Esophagus muscularis mucosa (tissue), 4 donors: ENCODE measurements at places on chromosomes 2 and 18. TPM values are rescaled to one million over a fixed set of nuclear protein-coding genes. Genes with fewer than 3 reads are reported as not detected.

- DNase-seq: no peak
Observed at GRCh38 chr2:189580241-189580651, 340 bp downstream of the SLC40A1 start.

DNA sequence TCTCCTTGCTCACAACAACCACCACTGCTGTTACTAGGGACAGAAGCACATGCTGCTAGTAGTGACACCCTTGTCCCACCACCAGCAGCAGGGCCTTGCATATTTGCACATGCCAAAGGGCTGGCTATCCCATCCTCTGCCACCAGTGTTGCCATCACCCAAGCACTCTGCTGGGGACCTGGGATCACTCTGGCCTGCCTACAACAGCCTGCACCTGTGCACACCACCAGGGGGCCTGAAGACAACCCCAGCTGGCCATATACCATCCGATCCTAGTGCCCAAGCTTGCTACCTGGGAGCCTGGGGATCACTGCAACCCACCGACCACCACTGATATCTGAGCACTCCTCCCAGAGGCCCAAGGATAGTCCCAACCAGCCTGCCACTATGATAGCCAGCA lies 99.9 kb upstream of the FANCL start:
- DNase-seq: no peak

DNA sequence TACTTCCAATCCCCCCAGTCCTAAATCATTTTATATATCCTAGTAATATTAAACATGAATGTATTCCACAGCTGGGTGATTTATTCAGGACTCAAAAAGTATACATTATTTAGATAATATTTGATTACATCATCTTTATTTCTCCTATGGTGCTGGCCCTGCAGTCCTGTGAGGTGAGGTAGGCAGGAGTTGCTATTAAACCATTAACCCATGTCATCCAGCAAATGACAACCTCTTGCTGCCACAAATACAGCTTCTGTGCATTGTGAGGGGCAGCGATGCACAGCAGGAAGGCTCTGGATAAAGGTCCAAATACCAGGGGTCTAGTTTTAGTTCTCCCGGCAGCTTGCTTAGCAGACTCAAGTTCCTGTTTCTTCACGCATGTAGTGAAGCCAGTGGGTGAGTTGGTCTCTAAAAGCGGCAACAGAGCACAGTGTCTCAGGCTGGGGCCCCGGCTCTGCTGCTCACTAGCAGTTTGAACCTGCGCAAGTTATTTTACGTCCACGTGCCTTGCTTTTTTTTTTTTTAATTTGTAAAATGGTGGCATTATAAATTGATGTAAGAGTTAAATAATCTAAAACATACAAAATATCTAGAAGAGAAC lies 36.1 kb downstream of the INSIG2 start:
- DNase-seq: no peak

DNA sequence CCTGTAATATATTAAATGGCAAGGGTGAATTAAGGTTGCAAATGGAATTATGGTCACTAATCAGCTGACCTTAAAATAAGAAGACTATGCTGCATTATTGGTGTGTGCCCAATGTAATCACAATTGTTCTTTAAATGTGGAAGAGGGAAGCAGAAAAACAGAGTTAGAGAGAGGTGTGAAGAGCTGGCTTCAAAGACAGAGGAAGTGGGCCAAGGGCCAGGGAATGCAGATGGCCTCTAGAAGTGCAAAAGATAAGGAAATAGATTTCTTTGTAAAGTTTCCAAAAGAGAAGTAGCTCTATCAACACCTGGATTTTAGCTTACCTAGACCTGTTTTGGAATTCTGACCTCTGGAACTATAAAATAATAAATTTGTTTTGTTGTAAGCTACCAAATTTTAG lies 276.0 kb downstream of the LRRTM1 start:
- no peak for DNase-seq

GRCh38 chr2:172342078-172342477 lies 85.3 kb upstream of the ITGA6 start:
- no peak for DNase-seq

DNA sequence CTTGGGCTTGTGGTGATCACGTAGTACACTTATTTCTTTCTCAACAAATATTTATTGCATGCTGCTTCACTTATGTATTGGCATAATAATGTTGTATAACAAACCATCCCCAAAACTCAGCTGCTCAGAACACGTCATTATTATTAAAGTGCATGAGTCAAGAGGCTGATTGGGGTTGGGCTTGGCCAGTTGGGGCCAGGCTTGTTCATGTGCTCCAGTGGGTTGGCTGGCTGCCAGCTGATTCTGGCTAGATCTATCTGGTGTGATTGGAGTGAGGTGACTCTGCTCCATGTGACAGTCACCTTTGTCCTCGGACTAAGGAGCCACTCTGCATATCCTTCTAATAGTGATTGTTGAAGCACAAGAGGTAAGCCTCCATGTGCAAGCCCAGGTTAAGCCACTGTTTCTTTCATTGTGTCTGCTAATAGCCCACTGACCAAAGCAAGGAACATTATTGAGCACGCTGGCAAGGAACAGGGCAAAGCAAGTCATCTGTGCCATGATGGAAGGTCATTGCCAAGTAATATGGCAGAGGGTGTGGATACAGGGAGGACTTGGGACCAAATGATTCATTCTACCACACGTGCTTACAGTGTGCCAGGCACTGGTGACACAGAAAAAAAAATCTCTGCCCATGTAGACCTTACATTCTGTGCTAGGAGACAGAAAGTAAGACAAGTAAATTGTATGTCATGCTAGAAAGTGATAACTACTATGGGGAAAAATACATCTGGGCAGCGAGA lies 63.3 kb upstream of the TMEM182 start:
- DNase-seq: no peak

DNA sequence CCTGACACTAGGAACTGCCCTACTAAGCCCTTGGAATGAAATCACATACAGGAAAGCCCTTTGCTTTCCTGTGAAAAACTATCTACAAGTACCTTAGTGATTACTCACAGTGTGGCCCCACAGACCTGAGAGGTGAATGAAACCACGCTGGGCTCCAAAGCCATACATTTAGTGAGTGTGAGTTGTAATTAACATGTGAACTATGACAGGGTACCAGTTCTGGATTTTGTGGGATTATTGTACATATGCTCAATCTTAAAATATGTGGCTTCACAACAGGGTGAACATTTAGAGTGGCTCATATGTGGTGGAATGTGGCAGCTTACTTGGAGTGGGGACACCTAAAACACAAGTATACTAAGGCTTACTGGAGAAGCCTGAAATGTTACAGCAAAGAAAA lies 12.3 kb downstream of the KCTD1 start:
- no peak for DNase-seq

GRCh38 chr2:215425021-215425782 lies 10.7 kb downstream of the FN1 start:
- no peak for DNase-seq

GRCh38 chr2:98903767-98904485 lies 32.1 kb downstream of the CRACDL start:
- DNase-seq: peak; percentile 82

DNA sequence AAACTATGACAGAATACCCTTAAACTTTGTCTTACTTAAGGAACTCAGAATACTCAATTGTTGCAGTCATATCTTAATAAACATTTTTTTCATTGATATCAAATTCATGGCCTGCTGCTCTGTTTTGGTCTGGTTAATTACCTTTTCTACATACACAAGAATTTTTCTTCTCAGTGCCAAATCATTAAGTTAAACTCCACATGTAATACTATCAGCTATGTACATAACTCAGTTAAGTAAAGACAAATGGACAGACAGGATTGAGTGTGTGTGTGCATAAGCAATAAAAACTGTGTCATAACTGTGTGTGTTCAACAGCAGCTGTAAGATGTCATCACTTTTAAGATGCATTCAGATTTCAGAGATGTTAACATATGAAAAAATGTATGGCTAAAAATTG lies 34.4 kb downstream of the VRK2 start:
- no peak for DNase-seq

DNA sequence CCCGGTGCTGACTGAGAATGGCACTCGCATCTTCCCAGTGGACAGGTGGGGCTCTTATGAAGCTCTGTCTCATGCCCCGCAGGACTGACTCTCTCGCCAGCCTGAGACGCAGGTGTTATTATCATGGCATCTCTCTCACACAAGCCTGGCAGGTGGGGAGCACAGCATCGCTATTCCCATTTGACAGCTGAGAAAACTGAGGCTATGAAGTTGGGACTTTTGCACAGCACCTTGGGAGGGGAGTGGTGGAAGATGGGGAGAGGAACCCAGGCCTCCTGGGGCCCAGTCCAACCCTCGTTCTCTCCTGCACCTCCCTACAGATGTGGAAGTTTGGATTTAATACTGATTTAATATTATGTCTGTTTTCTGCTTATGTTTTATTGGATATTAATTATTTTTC lies 9.0 kb upstream of the NTSR2 start:
- DNase-seq: no peak

- DNase-seq: no peak
Observed at GRCh38 chr2:114515882-114516281, 73.4 kb downstream of the DPP10 start.

- DNase-seq: no peak
Observed at GRCh38 chr2:231530099-231531011, at the start of gene NMUR1. Gene NMUR1, minus strand, starts transcription at chr2:231530445. Its CDS starts 84 bp downstream, at chr2:231530361.

GRCh38 chr2:1068241-1068640 lies 117.6 kb downstream of the SNTG2 start:
- DNase-seq: no peak

- DNase-seq: no peak
Observed at GRCh38 chr2:177164131-177164530, 48.5 kb upstream of the HNRNPA3 start.

DNA sequence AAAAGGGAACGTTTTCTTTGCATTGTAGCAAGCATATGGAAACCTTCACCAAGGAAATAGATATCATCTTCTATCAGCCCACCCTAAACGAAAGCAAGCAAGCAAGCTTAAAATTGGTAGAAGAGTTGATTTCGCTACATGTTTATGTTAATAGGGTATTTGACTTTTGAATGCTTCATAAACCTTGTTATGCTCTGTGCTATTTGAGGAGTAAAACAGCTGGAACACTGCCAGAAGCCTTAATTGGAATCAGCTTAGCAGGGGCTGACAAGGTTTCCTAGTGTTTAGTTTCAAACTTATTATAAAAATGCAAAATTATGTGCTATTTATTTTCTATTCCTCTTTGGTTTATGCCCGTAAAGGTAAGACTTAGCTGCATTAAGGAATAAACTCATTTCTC lies 70.6 kb upstream of the LINC00305 start:
- no peak for DNase-seq

DNA sequence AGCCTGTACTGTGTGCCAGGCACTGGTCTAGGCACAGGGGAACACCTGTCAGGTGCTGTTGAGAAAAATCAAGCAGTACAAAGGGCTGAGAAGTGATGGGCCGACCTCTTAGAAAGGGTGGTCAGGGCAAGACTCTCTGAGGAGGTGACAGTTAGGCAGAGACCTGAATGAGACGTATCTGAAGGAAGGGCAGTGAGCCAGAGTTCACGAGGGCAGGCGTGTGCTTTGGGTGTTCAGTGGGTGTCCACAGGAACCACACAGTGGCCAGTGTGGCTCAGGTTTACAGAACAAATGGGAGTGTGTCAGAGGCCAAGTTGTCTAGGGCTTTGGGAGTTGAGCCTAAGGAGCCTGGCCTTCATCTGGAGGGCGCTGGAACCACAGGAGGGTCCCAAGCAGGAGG lies 6.2 kb downstream of the ARMC9 start:
- DNase-seq: no peak

Gene SLC14A1
- total RNA-seq: 4.8 TPM

Gene EXOC6B
- total RNA-seq: 45.9 TPM

Gene HOXD10
- total RNA-seq: not detected

Gene MEP1B
- total RNA-seq: not detected

Gene NYAP2
- total RNA-seq: 0.17 TPM

Gene AMER3
- total RNA-seq: 0.06 TPM

Gene BUB1
- not detected for total RNA-seq
